ENCODE measurements at places on chromosomes 13 and 19. TPM values are rescaled to one million over a fixed set of nuclear protein-coding genes. Genes with fewer than 3 reads are reported as not detected.

- DNase-seq = no peak
- H3K36me3 ChIP-seq = no peaks in the 10 kb centered on the region
- H3K4me1 ChIP-seq = no peaks in the 10 kb centered on the region
- no peaks in the 10 kb centered on the region for H3K27me3 ChIP-seq
- H3K27ac ChIP-seq = no peak overlapping the region
Measured at GRCh38 chr13:108609353-108609752, 20.1 kb upstream of the MYO16 start.

The GNA15 gene
- total RNA-seq = 17.9 TPM

DNA sequence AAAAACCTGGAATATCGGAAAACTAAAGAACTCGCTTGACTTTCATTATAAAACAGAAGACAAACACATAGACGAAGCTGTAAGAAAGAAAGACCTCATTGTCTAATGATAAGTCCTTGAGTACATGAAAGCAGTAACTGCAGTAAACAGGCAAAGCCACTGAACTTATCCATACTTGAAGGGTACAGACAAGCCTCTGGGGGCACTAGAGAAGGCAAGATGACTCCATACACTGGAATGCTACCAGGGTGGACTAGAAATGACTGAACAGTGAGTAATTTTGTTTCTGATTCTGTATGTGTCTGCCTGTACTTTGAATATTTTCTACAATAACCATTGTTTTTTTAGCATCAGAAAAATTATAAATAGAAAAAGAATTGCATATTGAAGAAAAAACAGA is 507.9 kb downstream of the UQCRFS1 start:
- H3K27ac ChIP-seq = no peak overlapping the region
- no peaks in the 10 kb centered on the region for H3K36me3 ChIP-seq
- no peak overlapping the region for H3K4me3 ChIP-seq
- H3K4me1 ChIP-seq = no peaks in the 10 kb centered on the region
- no peak for DNase-seq

The EEF1AKMT1 gene
- 9.0 TPM for total RNA-seq

The UGGT2 gene
- not detected for total RNA-seq

DNA sequence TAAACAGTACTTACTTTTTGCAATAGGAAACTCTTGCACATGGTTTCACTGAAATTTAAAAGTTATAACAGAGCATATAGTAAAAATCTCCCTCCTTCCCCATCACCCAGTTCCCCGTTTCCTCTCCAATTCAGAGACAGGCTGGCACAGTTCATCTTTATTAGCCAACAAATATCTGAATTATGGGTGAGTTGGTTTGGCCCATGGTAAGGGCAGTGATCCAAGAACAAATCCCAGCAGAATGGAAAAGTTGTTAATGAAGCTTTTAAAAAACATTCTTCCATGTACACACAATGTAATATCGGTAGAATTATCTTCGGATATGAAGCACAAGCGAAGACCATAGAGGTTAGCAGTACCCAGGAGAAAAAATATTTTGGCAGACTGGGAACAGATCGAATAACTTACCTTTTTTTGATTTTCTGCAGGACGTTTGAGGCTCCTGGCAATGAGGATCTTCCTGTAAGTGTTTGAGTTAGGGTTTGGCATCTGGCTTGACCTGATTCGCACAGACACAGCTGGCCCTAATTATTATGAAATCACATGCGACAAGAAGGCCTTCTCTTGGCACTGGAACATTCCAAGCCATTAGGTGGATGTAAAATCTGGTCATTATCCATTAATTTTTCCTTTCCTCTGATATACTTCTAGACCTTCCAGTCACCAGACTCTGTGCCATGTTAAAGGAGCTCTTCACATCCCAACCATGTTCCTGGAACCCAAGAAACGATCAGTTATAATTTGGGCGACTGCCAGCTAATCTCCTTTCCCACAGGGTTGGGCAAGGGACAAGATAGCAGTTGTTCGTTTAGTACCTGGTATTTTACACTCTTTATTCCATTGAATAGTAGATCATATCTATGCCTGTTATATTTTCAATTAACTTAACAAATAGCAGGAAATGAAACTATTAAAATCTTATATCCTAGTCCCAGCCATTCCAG is 139.4 kb upstream of the TSC22D1 start:
- H3K36me3 ChIP-seq = no peaks in the 10 kb centered on the region
- H3K4me1 ChIP-seq = peaks cover 1% of the 10 kb centered on the region
- H3K27ac ChIP-seq = no peak overlapping the region
- no peak overlapping the region for H3K4me3 ChIP-seq

All from activated naive CD8-positive, alpha-beta T cell treated with anti-CD3 and anti-CD28 coated beads, Interleukin-2, amount 10 ng/mL, durations not matched to agents 7 days and 5 days (primary cell).